ENCODE measurements at places on chromosomes 12 and 14.

GRCh38 chr14:30355431-30355913 lies 203.5 kb upstream of the G2E3 start:
- DNase-seq, result no peak

- no peak for DNase-seq
These were observed 771 bp downstream of the OTX2 start for GRCh38 chr14:56809270-56810146.

DNA sequence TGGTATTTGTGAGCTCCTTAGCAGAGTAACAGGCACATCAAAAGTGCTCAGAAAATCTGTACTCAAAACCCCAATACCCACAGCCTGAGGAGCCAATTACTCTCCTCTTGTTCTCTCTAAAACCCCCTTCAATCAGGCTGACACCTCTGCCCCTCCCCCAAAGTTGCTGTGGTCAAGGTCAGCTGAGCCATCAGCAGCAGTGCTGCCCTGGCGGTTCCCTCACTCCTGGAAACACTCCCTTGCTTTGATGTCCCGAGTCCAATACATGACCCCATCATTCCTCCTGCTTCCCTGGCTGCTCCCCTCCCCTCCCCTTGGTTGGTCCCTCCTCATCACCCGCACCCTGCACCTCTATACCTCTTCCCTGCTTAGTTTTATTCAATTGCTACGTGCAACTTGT lies 57.2 kb upstream of the C14orf132 start:
- no peak for DNase-seq

DNA sequence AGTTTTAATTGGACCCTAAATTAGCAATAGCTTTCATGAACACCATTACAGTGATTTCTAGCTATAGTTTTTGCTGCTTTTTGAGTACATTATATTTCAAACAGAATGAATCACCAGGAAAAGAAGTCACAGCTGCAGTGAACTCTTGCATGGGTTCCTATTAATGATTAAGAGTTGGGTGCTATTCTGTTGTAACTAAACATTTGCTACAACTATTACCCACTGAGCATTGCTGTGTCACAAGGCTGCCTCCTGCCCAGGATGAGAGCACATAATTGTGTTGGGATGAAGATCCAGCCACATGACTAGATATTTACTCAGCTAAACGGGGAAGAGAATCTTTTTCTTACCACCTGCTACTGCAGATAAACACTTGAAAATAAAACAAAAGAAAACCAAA lies 152.7 kb downstream of the GXYLT1 start:
- no peak for DNase-seq

GRCh38 chr12:64057706-64058105 lies 164.4 kb downstream of the KICS2 start:
- no peak for DNase-seq

GRCh38 chr12:2877047-2877952 lies at the start of the genes FOXM1 and RHNO1:
FOXM1 (minus strand) TSS chr12:2877174; CDS start chr12:2874478, 2,696 bp downstream.
RHNO1 (plus strand) TSS chr12:2877223; CDS start chr12:2885367, 8,144 bp downstream.
- peak; percentile 68 for DNase-seq

GRCh38 chr12:89861086-89861485 lies 152.4 kb upstream of the ATP2B1 start:
- no peak for DNase-seq

- no peak for DNase-seq
These were observed 117.9 kb upstream of the MAP1LC3B2 start for GRCh38 chr12:116441292-116441691.
